ENCODE measurements at places on chromosomes 1 and 21. TPM values are rescaled to one million over a fixed set of nuclear protein-coding genes. Genes with fewer than 3 reads are reported as not detected.

CR1 gene
- not detected for total RNA-seq

TMEM200B gene
- total RNA-seq = 1.6 TPM

RGS16 gene
- under 0.01 TPM for total RNA-seq

CXADR gene
- total RNA-seq = 14.7 TPM

E2F2 gene
- total RNA-seq = 0.81 TPM

FOXD2 gene
- under 0.01 TPM for total RNA-seq

LRRC40 gene
- 25.7 TPM for total RNA-seq
